LHCN-M2 (cell line): ENCODE measurements at places on chromosomes 11 and 22. TPM values are rescaled to one million over a fixed set of nuclear protein-coding genes. Genes with fewer than 3 reads are reported as not detected.

DNA sequence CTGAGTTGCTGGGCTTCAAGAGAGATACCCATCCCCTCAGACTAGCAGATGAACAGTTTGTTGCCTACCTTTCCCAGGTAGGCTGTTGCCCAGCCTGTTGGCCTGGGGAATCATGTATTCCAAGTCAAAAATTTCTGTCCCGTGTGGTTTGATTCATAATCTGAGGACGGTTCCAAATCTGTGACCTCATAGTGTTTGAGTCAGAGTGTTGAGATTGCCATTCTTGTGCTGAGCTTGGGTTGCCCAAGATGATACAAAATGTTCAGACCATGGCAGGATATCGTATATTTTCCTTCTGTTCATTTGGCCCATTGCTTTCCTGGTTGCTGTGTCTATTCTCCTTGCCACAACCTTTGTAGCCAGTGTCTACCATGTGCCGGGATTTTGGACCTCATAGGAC, 64.3 kb downstream of the CYB5R2 start:
- no peak for DNase-seq

- DNase-seq, result no peak
Measured at GRCh38 chr11:26106726-26107125, 225.2 kb upstream of the ANO3 start.

DNA sequence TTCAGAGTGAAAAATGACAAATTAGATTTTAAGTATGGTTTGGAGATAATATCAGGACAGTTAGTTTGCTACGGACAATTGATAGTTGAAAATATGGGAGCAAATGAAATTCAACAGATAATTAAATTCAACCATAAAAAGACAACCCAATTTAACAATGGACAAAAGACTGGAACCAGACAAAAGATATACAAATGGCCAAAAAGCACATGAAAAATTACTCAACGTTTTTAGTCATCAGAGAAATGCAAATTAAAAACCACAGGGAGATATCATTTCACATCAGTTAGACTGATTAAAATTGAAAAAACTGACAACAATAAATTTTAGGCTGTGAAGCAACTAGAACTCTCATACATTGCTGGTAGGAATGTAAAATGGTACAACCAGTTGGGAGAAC, 27.2 kb downstream of the SIK2 start:
- DNase-seq, result peak; percentile 42

GRCh38 chr11:95339086-95339901, 108.3 kb upstream of the SESN3 start:
- DNase-seq, result no peak

DNA sequence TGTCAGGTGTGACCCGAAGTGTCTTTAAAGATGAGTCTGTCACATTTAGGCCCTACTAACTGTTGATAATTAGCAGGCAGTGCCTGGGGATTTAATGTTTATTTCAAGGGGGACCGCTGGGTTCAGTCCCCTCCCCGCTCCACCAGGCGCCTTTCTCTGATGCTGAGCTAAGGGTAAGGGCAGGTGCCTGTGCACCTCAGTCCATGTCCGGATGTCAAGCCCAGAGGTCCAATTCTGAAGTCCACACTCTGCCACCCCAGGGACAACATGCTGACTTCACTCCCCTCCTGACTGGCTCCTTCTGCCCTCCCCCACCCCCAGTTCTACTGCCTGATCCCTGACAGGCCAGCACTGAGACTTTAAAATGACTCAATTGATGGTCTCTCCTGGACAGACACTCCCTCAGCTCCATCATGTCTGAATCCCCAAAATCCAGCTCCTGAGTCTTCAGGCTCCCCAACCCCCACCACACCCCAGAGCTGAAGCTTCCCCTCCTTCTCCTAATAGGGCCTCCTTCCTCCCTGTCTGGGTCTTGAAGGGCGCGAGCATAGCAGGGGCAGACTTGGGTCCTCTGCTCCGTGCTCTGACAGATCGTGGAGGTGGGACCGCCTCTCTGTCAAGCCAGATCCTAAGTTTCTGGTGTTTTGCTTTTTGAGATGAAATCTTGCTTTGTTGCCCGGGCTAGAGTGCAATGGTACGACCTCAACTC, 49.8 kb upstream of the ANO1 start:
- DNase-seq, result no peak

DNA sequence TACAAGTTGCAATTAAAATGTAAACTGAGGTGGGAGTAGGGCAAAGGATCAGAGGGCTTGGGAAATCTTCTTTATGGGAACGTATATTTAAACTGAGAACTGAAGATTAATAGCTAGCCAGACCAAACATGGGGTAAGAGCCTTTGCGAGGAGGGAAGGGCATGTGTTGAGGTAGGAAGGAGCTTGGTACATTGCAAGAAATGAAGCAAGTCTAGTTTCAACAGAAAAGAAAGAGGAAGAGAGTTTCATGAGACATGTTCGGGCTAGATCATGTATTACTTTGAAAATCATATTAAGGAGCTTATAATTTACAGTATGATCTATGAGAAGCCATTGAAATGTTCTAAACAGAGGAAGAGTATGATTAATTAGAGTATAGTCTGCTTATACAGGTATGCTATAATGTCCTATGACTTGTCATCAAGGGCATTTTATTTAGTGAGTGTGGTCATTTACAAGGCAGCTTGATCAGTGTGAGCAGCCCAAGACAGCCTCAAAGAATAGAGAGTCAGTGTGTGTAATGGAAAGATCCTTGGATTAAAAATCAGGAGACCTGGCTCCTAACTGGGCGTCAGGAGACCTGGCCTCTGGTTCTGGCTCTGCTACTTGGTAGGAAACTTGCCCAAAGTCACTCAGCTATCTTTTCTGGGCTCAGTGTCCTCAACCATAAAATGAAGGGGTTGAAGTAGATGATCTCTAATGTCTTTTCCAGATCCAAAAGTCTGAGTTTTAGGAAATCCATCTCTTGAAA, 10.9 kb downstream of the GAS2 start:
- no peak for DNase-seq

- no peak for DNase-seq
Measured at GRCh38 chr11:111792314-111792713, 26.1 kb upstream of the PPP2R1B start.

Gene CASP1
- 4.4 and 6.5 TPM in 2 replicates for total RNA-seq

Gene NLRP14
- total RNA-seq, result not detected in 2 replicates

Gene HIC2
- total RNA-seq, result 2.1 and 2.8 TPM in 2 replicates

Gene C11orf86
- not detected in 2 replicates for total RNA-seq
